ENCODE measurements at places on chromosomes 1 and 21. TPM values are rescaled to one million over a fixed set of nuclear protein-coding genes. Genes with fewer than 3 reads are reported as not detected.

Gene PAQR6
- total RNA-seq = 0.28 TPM

Gene RGS18
- 0.43 TPM for total RNA-seq

Gene TIE1
- total RNA-seq = 0.14 TPM

Gene TPTE
- not detected for total RNA-seq

Gene ACTA1
- total RNA-seq = not detected

Gene SEMA4A
- total RNA-seq = 0.57 TPM

Gene LAX1
- not detected for total RNA-seq

Gene TNNI3K
- 1.1 TPM for total RNA-seq

Gene KRTAP13-2
- total RNA-seq = not detected

Gene CRYBG2
- total RNA-seq = under 0.01 TPM

Gene C1orf94
- total RNA-seq = not detected

Gene RNF186
- total RNA-seq = not detected

Gene KHDRBS1
- 39.8 TPM for total RNA-seq

Gene OR2T33
- total RNA-seq = not detected

Gene CASP9
- total RNA-seq = 5.5 TPM

Data from smooth muscle cell of bladder (primary cell).